ENCODE measurements at places on chromosomes 2 and 18.

GRCh38 chr2:103119352-103119751 lies 357.5 kb downstream of the TMEM182 start:
- DNase-seq = no peak

- DNase-seq = no peak
These were observed 738.7 kb upstream of the LRRTM4 start for GRCh38 chr2:78260861-78261260.

DNA sequence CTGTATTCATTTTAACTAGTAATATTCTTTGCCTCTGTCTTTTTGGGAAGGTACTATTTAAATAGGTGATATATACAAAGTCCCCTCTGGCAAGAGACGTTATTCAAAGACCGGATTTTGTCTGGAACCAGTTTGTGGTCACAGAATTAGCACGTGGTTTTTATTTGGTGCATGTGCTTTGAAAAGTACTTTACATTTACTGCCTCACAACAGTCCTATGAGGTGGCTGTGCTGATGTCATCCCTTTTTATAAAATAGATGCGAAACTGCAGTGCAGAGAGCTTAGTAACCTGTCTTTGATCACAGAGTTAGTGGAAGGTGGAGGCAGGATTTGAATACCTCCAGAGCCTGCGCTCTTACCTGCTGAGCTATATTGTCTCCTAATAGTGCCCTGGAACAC lies 4.0 kb downstream of the LPIN1 start:
- peak; percentile 70 for DNase-seq

GRCh38 chr2:101442667-101443061 lies 32.2 kb downstream of the RFX8 start:
- DNase-seq = no peak

DNA sequence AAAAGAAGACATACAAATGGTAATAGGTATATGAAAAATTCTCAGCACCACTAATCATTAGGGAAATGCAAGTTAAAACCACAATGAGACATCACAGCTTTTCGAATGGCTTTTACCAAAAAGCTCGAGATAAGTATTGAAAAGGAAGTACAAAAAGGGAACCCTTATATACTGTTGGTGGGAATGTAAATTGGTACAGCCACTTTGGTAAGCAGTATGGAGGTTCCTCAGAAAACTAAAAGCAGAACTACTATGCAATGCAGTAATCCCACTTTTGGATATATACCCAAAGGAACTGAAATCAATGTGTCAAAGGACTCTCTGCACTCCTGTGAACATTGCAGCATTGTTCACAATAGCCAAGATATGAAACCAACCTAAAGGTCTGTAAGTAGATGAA lies 107.5 kb upstream of the SPATS2L start:
- no peak for DNase-seq

GRCh38 chr18:56565551-56566345 lies 72.6 kb downstream of the TXNL1 start:
- no peak for DNase-seq

GRCh38 chr2:234240917-234241316 lies 190.4 kb downstream of the SPP2 start:
- DNase-seq = no peak

DNA sequence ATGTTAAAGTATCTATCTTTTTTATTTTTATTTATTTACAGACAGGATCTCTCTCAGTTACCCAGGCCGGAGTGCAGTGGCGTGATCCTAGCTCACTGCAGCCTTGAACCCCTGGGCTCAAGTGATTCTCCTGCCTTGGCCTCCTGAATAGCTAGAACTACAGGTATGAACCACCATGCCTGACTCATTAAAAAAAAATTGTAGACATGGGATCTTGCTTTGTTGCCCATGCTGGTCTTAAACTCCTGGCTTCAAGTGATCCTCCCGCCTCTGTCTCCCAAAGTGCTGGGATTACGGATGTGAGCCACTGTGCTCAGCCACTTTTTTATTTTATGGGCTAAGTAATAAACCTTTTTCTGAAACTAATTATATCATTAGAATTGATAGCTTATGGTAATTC lies 7.1 kb downstream of the MFSD6 start:
- DNase-seq = no peak

DNA sequence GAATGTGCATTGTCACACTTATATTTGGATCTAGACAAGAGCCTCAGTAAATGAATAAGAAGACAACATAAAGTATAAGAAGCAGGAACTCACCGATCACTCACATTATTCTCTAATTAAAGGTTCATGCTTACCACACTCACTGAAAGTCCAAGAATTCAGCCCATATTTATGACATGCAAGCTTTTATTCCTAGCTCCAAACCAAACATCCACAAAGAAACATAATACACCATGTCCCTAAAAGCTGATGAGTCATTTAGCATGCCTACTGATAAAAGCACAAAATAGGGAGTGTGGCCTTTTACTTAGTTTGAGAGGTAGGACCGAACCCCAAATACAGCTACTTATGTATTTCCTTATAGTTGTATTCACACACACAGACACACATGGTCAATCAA lies 1094.6 kb upstream of the CDH2 start:
- no peak for DNase-seq

- DNase-seq = peak; percentile 73
These were observed 31.2 kb upstream of the TBR1 start for GRCh38 chr2:161384864-161385263.

DNA sequence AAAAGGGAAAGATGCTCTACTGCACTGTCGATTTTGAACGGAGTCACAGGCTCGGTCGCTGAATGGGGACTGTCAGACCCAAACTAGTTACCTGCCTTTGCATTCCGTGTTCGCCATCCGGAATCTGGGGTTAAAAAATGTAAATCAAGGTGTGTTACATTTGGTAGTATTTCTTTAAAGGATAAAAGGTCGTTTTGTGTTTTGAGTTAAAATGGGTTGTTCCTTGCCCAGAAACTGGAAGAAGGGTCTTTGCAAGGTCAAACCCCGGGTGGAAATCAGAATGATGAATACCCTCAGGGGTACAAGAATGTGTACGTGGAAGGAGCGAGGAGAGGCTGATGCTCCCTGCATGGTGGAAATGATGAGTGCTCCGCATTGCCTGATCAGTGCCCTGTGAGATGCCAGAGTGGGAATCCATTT lies 1.0 kb downstream of the VSNL1 start:
- DNase-seq = no peak

GRCh38 chr2:163252199-163252598 lies 413.6 kb upstream of the KCNH7 start:
- no peak for DNase-seq

DNA sequence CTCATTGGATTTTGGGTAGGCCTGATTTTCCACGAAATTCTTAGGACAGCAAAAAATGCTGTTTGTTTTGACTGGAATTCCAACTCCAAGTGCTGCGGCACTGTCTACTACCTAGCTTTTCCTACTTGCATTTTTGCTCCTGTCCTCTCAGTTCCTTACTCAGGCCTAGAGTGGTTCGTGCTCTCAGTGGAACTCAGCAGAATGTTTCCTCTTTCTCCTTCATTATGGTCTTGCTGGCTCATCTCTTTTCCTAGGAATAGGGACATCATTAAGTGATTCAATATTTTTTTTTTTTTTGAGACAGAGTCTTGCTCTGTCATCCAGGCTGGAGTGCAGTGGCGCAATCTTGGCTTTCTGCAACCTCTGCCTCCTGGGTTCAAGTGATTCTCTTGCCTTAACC lies 37.9 kb downstream of the GEMIN6 start:
- no peak for DNase-seq

All from Jurkat, Clone E6-1 (cell line).